ENCODE measurements at places on chromosomes 5 and 9.

GRCh38 chr5:135236228-135236907, 162.7 kb downstream of the MACROH2A1 start:
- no peak for DNase-seq

DNA sequence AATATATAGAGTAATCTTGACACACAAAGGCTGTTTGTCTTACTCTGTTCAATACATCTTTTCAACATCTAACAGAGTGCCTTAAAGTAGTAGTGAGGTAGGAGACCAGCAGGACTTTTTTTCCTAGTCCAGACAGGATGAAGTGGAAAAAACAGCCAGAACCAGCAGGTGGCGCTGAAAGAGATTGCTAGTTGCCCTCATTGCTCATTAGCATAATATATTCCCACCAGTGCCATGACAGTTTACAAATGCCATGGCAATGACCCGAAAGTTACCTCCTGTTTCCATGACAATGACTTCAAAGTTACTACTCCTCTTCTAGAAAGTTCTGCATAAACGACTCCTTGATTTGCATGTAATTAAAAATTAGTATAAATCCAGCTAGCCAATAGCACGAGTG, 387.4 kb downstream of the ACTL7B start:
- peak; percentile 38 for DNase-seq

GRCh38 chr5:98656125-98656795, 117.2 kb upstream of the RGMB start:
- no peak for DNase-seq

DNA sequence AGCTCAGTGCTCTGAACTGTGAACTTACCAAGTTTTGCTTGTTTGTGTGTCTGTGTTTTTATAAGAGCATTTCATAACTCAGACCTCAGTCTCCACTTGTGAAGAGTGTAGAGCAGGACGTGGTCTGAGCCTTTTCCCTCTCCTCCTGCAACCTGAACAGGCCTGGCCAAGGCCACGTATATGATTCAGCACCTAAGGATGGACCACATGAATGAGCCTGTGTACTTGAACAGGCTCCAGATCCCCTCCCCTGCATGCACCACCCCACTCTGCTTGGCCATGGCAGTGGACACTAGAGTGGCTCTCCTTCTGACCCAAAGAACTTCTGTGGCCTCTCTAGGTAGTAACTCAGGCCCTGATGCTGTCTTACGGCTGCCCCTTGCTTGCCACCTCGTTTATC, 125.9 kb upstream of the FSTL4 start:
- DNase-seq, result no peak

DNA sequence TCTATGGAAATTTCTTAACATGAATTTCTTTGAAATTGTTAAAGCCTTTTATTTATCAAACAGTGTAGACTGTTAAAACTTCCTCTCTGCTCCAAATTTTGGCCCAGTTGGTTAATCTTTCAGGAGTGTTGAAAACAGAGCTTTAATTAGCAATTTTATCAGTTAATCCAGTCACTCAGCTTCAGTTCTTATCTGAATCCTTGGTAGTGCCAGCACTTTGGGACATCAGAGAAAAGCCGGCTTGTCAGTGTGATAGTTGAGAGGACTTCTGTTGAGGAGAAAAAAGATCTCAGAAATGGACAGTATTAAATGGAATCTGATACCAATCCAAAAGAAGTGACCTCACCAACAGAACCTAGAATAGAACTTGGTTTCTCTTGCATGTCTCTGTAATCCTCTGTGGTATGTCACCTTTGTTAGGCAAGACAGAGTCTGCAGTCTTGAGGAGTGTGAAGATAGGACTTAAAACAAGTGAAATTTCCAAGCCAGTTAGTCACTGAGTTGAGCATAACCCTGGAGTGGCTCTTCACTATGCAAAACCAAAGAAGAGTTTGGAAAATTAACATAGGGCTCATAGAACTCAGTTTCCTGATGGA, 251.8 kb downstream of the NNT start:
- DNase-seq, result no peak

GRCh38 chr9:6356441-6356840, 28.3 kb downstream of the TPD52L3 start:
- no peak for DNase-seq

- DNase-seq, result no peak
These were observed 444.3 kb upstream of the CDH9 start for GRCh38 chr5:27482663-27483062.

GRCh38 chr5:61306531-61307131, 25.4 kb upstream of the ZSWIM6 start:
- DNase-seq, result peak; percentile 36

DNA sequence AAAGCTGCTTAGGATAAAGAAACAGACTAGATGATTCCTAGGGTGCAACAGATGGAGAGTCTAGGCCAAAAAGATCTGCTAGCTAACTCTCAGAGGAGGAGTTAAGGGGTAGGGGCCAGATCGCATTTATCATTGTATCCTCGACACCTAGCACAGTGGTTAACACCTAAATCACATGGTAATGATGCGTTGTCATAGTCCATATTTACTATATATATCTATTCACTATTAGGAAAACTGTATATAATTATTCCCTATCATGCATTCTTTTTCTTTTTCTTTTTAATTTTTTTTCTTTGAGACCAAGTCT, 92.8 kb upstream of the SLC44A1 start:
- DNase-seq, result no peak

DNA sequence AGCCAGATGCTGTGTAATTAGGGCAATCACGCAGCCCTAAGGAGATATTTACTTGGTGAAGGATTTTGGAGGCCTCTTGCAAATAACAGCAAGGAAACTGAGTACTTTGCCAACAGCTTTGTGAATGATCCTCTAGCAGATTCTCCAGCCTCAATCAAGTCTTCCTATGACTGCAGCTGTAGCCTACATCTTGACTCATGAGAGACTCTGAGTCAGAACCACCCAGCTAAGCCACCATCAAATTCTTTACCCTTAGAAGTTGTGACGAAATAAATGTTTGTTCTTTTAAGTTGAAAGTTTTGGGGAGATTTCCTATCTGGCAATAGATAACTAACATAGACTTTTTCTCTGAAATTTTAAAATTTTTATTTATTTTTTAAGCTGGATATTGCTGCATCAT, 237.6 kb upstream of the CCNH start:
- DNase-seq, result no peak

GRCh38 chr5:102969641-102970040, 150.3 kb downstream of the GIN1 start:
- DNase-seq, result no peak

DNA sequence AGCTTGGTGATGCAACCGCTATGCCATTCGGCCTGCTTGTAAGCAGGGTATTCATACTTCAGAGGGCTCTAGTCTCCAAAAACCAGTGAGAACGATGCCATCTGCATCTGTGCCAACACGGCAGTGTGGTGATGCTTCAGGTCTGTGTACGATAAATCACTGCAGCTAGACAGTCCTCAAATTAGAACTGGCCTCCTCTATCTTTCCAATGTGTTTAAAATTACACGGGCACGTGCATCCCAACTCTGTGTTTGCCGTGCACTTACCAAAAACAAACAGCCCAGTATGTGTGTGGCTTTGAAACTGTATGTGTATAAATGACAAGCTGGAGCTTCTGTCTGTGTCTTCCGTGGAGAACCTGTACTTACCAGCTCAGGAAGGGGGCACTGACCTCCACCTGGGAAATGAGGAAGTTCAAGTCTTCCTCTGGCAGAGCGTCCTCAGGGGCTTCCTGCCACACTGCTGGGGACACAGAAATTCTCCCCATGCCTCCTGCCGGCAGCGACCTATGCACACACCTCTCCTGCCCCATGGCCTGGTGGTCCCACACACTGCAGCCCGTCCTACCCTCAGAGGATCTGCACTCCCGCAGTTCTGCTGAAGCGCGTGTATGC, 12.3 kb downstream of the MED10 start:
- no peak for DNase-seq

DNA sequence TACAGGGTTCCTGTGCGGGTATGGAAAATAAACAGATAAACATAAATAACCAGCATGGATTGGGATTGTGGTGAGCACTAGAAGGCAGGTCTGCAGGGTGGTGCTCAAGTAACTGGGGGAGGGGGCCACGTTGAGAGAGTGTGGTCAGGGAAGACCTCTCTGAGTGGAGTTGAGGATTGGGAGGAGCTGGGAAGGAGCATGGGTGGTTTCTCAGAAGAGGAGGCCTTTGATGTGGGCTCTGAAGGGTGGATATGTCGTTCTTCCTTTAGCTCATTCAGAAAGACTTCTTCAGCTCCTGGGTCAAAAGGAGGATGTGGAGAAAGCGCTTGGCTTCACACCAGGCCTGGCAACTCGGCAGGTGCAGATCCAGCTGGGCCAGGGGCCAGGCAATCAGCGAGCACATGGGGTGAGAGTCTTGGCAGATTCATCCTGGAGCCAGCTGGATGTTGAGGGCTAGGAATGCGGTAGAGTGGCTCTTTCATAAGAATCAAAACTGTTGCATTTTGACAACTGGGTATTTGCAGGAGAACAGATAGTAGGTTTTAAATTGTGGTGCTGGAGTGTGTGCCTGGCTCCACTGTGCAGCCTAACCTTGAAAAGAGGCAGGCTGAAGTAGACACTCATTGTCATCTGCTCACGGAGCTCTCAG, 71.7 kb downstream of the PCSK5 start:
- DNase-seq, result no peak

DNA sequence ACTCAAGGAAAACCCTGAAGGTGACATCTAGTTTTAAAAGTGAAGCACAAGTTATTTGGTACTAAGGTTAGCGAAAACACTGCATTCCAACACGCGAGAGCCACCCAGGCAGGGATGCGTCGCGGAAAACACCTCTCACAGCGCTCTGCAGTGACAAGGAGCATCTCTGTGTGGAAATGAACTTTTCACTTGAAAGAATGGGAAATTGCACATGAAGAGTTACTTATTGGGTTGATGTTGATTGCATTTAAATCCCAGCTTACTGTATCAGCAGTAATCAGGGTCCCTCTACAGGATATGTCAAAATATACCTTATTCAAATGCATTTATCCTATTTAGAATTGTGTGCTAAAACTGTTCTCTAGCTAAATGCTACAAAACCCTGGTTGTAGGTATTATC, 144.4 kb downstream of the BNC2 start:
- DNase-seq, result no peak

GRCh38 chr5:78893940-78894677, 91.0 kb downstream of the ARSB start:
- no peak for DNase-seq

GRCh38 chr5:149135536-149136201, 5.6 kb upstream of the ABLIM3 start:
- DNase-seq, result no peak

DNA sequence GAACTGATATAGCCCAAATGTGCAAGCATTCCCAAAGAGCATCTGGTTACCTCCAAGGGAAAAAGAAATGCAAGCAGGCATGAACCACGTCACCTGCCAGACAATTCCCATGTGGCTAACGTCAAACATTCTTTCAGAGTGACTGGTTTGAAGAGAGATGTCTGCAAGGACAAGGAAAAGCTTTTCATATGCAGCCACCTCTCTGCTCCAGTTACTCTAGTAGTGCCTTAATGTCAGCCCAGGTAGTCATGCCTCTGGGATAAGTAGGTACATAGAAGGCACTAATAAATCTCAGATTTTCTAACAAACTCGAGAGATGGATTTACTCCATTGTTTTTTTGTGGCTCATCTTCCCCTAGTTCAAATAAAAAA, 96.8 kb upstream of the IFNK start:
- no peak for DNase-seq

GRCh38 chr9:68497629-68498028, 43.1 kb downstream of the TMEM252 start:
- DNase-seq, result no peak

- no peak for DNase-seq
These were observed 91.1 kb upstream of the RANBP3L start for GRCh38 chr5:36392818-36393217.

- no peak for DNase-seq
These were observed 1.1 kb downstream of the IPO11 start for GRCh38 chr5:62413711-62414110.

DNA sequence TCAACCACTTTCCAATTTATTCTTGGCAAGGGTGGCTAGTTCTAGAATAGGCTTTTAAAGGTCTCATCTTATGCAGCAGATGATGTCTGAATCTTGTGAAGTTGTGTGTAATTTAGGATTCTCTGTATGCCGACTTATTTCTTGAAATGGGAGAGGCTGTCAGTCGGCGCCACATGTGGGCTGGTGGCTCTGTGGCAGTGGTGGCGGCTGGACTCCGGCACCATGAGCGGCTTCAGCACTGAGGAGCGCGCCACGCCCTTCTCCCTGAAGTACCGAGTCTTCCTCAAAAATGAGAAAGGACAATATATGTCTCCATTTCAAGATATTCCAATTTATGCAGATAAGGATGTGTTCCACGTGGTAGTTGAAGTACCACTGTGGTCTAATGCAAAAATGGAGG, 8.3 kb upstream of the ATP6V0E1 start:
- no peak for DNase-seq

GRCh38 chr9:77927265-77927664, 104.3 kb downstream of the GNAQ start:
- no peak for DNase-seq

DNA sequence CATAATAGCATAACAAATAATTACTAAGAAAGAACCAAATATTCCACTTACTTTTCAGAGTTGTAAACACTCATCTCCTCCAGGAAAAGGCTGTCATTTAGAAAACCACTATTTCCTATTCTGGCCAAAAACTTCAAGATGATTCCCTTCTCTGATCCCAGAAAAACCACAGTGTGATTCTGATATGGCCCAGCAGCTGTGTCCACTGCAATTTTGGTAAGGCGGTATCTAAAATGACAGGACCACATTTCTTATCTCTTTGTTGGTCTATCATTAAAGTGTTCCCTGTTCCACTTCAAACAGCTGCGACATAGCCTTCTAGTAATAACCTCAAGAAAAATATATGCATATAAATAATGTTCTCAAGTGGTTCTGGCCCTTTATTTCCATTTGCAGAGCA, 96.1 kb downstream of the SEMA6A start:
- no peak for DNase-seq

- DNase-seq, result no peak
These were observed 2015.4 kb upstream of the WWC1 start for GRCh38 chr5:166276006-166276405.

GRCh38 chr5:52007230-52007858, 624.1 kb downstream of the ISL1 start:
- DNase-seq, result no peak

DNA sequence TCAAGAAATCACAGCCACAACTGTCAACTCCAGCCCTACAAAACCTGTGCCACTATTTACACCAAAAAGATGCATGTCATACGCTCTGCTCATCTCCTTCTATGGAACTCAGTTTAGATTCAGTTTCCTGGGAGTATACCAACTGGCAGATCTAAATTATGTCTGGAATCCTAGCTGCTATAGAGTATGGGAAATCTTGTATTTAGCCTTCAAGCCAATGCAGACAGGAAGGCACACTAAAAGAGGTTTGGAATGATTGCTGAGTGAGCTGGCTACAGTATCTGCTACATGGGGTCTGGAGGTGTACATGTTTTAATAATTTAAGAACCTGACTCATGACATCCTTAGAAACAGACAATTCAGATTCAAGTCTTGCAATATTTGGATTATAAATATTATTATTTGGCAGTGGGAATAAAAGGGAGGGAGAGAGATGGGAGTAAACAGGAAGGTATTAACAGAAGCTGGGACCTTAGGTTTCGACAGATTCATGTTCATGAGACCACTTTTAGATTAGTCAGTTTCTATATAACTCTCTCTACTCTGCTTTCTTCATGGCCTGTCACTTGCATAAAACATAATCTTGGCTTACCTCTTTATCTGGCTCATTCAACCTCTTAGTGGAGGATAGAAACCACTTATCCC, 178.8 kb upstream of the HAPLN1 start:
- DNase-seq, result no peak

- no peak for DNase-seq
These were observed 82.7 kb downstream of the DOCK8 start for GRCh38 chr9:297104-297972.

- no peak for DNase-seq
These were observed 60.4 kb upstream of the CTSL start for GRCh38 chr9:87665505-87665904.
